ENCODE measurements at places on chromosomes 2 and 18.

DNA sequence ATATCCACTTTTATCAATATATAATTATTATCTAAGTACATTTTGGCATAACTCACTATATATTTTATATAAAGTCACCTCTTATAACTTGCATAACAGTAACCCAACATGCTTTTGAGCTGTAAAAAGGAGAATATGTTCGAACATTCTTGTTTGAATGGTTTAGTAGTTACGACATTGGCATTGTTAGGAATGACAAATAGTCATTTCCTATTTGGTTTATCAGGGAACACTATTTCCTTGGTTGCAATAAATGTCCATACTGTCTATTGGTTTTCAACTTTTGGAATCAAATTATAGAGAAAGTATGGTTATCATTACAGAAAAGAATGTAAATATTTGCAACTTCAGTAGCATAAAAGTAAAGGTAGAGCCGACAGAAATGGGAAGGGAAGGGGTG, 124.1 kb downstream of the PARD3B start:
- no peak for DNase-seq

DNA sequence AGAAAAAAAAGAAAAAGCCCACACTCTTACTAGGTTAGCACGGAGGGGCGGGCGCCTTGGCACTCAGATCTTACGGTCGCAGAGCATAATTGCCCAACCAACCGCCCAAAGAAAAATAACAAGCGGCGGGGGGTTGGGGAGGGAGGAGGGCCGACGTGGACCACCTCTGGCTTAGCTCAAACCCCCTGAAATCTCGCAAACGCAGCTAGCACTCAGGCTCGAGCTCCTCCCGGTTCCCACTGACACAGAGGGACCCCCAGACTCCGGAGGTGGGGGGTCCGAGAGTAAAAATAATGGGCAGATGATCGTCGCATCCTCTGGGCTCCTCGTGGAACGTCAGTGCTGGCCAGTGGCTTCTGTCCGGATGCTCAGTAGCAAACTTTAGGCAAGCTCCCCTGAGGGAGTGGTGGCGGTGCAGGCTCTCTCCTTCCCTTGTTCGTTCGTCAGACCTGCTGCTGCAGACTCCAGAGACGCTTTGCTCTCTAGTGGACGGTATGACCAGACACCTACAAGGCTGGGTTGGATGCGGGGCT, 12.0 kb downstream of the CATIP start:
- DNase-seq: no peak

- DNase-seq: no peak
These were observed 25.6 kb downstream of the KLHL29 start for GRCh38 chr2:23410596-23410995.

- DNase-seq: no peak
These were observed 54.4 kb downstream of the CCDC88A start for GRCh38 chr2:55365303-55365702.

GRCh38 chr18:59021500-59021899, 118.2 kb upstream of the SEC11C start:
- no peak for DNase-seq

GRCh38 chr18:8751692-8752091, 46.3 kb downstream of the MTCL1 start:
- no peak for DNase-seq

- no peak for DNase-seq
These were observed 3.7 kb upstream of the SP100 start for GRCh38 chr2:230412371-230412711.

- DNase-seq: no peak
These were observed 2.1 kb upstream of the SCG2 start for GRCh38 chr2:223604231-223604630.

Measured in ureter (tissue), 1 donor.